Heart right ventricle (tissue), 16 donors: ENCODE measurements at places on chromosomes 6 and 20. TPM values are rescaled to one million over a fixed set of nuclear protein-coding genes. Genes with fewer than 3 reads are reported as not detected.

- DNase-seq: no peak
Measured at GRCh38 chr6:145875496-145876211, 61.1 kb upstream of the FBXO30 start.

GRCh38 chr6:10219510-10219909 is 195.4 kb downstream of the TFAP2A start:
- DNase-seq: no peak

- DNase-seq: no peak
Measured at GRCh38 chr6:52020945-52021570, 66.4 kb downstream of the PKHD1 start.

GRCh38 chr6:151172751-151173150 is 67.0 kb upstream of the AKAP12 start:
- no peak for DNase-seq

DNA sequence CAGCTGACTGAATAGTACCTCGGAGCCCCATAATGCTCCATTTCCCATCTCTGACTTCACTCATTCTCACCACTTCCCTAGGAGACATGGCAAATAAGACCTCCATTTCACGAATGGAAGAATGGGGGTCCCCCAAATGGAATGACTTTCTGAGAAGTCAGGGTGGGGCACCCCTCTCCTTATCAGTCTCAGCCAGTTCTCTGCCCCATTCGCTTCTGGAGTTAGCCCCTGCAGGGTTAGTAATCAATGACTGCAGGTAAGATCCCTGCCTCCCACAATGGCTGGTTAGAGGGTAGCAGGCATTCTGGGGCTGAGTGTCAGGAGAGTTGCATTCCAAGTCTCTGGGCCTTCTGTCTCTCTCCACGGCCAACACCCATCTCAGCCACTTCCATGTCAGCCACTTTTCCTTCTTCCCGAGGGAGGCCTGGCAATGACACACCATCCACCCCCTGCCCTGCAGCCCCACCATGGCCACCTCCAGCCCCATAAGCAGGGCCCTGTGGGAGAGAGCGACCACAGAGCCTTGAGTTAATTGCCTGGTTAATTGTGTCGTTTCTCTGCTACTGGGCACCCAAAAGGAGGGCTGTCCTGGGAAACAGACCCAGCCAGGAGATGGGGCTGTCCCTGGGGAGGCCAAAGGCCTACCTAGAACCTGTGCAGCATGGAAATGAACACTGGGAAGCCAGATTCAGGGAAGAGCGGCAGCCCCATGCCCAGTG is 13.4 kb downstream of the CCDC167 start:
- DNase-seq: no peak

- DNase-seq: no peak
Measured at GRCh38 chr6:37145443-37145842, 24.5 kb upstream of the PIM1 start.

- no peak for DNase-seq
Measured at GRCh38 chr20:56372850-56373249, 14.1 kb downstream of the FAM210B start.

Gene HLA-DPA1
- 24.3 TPM for polyA plus RNA-seq

Gene HLA-DRB1
- polyA plus RNA-seq: 83.7 TPM

Gene ZFP57
- polyA plus RNA-seq: 0.06 TPM

Gene TINAG
- 0.22 TPM for polyA plus RNA-seq

Gene CRISP2
- polyA plus RNA-seq: not detected
